HEK293T (cell line): ENCODE measurements at places on chromosomes 11 and 22.

- no peak for DNase-seq
Measured at GRCh38 chr11:23370580-23371275, 510.5 kb upstream of the CCDC179 start.

DNA sequence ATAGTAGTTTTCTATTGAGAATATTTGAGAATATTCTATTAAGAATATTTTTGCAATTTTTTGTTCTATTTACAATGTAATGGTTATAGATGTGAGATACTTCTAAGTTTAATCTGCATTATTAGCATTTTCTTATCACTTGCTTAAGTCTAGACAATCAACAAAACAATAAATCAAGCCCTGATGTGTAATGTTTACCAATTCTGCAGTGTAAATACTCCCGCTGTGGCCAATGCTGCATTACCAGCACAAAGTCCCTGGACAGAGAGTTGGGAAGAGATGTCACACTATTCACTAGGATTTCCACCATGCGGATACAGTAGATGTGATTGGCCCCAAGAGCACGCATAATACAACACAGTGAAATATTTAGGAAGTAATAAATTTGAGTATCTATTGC, 47.6 kb upstream of the GCAT start:
- DNase-seq: no peak

DNA sequence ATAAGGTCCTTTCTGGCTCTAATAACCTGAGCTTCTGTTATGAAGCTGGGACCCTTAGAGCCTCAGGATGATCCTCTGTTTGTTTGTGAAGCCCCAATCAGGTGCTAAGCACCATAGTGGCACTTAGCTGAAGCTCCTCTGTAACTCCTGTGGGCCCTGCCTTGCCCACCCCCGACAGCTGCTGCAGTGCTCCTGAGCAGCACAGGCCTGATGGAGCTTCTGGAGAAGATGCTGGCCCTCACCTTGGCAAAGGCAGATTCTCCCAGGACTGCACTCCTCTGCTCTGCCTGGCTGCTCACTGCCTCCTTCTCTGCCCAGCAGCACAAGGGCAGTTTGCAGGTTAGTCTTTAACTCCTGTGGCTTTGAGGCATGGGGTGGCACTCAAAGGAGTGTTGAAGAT, 19.0 kb upstream of the CCDC134 start:
- no peak for DNase-seq

- DNase-seq: no peak
Measured at GRCh38 chr11:124841840-124842239, 23.4 kb upstream of the ROBO3 start.

- no peak for DNase-seq
Measured at GRCh38 chr22:47086596-47087248, 324.3 kb downstream of the TBC1D22A start.

- DNase-seq: no peak
Measured at GRCh38 chr11:84146826-84147225, 860.7 kb upstream of the CCDC90B start.

- peak; percentile 84 for DNase-seq
Measured at GRCh38 chr11:67351275-67352005, 1.9 kb downstream of the POLD4 start.

DNA sequence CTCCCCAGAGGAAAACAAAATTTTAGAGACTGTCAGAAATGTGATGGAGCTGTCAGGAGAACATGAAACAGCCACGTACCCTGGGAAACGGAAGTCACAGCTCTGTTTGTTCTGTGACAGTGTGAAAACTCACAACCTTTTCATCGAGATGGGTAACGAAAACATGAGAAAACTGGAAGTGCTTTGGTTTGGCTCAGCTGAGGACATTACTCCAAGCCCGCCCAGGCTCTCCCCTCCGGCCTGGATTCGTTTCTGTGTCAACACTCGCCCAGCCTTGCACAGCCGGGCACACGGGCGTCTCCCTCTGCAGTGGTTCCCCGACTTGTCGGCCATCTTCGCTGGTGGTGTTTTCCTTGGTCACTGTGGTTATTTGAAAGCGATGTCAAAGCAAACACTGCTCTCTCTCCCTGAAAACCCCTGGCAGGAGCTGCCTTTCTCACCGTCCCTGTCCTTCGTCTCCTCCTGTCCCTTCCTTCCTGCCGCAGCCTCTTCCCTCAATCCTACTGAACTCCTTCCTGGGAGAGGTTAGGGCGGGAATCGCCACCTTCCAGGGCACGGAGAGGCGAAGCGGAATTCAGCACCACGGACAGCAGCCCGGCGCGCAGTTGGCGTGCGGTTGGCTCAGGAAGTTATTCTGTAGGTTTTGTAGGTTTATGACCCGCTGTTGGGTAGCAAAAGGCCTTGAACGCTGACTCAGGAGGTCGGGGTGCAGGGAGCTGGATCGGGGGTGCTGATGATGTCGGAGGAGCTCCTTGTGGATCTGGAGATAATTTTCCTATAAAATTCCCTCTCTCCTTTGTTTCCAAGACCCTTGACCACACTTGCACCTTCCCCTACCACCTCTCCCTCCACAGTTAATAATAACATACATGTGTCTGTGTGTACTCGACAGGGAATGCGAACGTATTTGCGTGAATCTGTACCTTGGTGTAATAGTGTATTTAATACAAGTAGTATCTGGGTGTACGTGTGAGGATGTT, 13.1 kb upstream of the RPS19BP1 start:
- peak; percentile 79 for DNase-seq

- DNase-seq: no peak
Measured at GRCh38 chr11:75429902-75430713, 2.9 kb downstream of the KLHL35 start.

GRCh38 chr11:69700278-69701140, 3.3 kb downstream of the FGF19 start:
- peak; percentile 47 for DNase-seq

- DNase-seq: no peak
Measured at GRCh38 chr11:12668166-12668565, 6.1 kb upstream of the TEAD1 start.

DNA sequence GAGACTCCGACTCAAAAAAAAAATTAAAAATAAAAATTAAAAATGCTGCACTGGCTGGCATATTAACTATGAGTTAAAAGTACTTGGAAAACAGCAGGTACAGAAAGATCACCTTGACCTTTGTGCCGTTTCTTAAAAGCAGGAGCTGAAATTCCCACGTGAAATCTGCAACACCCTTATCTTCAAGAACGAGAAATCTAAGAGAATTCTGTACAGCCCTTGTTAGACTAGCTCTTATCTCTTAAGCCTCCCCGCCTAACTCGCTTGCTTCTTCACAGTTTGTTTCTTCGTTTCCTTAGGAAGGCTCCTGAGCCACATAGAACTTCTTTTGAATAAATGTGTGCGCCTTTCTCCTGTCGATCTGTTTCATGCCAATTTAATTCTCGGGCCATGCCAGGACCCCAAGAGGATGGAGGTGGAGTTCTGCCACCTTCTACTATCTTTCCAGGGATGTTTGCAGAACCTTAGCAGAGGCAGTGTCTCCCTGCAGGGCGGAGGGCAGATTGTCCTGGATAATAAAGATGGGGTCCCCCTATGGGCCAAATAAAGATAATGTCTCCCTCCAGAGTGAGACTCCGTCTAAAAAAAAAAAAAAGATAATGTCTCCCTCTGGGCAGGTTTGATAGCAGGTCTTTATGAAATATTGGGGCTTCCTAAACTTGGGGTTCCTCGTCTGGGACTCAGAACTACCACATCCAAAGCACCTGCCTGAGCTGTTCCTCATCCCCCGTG, 27.4 kb upstream of the SYT8 start:
- DNase-seq: no peak

DNA sequence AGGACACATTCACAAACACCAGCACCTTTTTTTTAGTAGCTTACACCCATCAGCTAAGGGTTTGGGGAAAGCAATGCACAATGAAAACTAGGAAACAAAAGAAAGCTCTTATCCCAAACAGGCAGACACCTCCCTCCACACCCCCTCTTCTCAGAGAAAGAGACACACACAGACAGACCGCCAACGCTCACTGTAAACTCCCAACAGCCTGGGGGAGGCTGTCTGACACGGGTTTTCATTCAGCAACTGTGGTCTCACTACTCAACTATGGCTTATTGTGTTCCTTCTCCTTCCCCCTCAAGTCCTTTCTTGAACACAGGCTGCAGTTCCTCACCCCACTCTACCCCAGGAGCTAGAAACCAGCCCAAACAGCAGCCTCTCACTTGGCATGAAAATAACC, 123.4 kb downstream of the C11orf58 start:
- no peak for DNase-seq

DNA sequence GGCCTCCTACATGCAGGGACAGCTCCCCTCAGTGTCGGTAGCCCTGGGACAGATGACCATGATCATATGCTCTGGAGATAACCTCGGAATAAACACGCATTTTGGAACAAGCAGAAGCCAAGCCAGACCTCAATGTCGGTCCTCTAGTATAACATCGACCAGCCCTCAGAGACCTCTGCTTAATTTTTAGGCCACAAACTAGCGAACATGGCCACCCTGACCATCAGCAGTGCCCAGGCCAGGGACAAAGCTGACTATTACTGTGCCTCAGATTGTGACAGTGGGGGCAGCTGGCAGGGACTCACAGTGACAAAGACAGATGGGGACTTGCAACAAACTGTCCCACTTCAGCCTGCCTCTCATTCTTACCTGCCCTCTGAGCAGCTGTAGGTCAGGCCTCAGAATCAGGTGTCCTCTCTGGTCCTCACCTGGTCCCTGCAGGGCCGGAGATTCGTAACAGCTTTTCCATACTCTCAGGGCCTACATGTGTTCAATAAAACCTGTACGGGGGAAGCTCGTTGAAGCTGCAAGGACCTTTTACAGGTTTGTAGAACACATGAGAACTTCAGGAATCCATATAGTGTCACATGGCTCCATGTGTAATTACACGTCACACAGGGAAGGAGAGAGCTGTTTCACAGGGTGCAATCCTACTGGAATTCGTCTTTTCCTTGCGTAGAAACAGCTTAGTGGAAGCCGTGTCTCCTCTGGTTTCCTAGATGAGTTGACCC, 72.8 kb upstream of the IGLL5 start:
- DNase-seq: no peak

GRCh38 chr11:44189986-44190882, 94.8 kb downstream of the EXT2 start:
- DNase-seq: no peak

- DNase-seq: no peak
Measured at GRCh38 chr11:93591247-93591898, 48.2 kb upstream of the SMCO4 start.

- DNase-seq: no peak
Measured at GRCh38 chr22:30777587-30777986, 82.9 kb downstream of the OSBP2 start.

DNA sequence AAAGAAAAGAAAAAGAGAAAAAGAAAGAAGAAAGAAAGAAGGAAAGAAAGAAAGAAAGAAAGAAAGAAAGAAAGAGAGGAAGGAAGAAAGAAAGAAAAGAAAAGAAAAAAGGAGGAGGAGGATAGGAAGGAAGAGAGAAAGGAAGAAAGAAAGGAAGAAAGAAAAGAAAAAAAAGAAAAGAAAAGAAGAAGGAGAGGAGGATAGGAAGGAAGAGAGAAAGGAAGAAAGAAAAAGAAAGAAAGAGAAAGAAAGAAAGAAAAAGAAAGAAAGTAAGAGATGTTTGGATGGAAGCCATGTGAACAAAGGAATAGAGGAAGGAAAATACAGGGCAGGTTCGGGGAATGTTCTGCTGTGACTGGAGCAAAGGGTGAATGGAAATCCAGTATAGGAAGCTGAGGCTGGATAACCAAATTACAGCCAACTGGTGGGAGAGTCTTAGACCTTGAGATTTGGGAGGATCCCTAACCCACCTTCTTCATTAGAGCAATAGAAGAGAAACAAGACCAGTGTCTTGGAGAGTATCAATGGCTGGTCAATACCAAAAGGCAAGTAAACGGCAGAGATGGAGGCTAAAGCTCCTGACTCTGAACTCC, 94.9 kb downstream of the RASSF10 start:
- no peak for DNase-seq

GRCh38 chr11:109416601-109417000, 5.4 kb upstream of the C11orf87 start:
- DNase-seq: no peak

DNA sequence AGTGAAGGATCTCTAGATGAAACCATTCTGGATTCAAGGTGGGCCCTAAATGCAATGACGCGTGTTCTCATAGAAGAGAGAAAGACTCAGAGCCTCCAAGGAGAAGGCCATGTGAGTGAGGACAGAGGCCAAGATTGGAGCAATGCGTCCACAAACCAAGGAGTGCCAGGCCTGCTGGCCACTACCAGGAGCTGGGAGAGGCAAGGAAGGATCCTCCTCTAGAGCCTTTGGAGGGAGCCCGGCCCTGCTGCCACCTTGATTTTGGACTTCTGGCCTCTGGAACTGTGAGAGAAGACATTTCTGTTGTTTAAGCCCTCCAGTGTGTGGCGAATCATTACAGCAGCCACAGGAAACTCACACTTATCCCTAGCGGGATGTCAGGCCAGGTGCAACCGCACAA, 52.7 kb upstream of the SHANK2 start:
- no peak for DNase-seq

- no peak for DNase-seq
Measured at GRCh38 chr22:49207008-49208003, 620.4 kb downstream of the BRD1 start.

DNA sequence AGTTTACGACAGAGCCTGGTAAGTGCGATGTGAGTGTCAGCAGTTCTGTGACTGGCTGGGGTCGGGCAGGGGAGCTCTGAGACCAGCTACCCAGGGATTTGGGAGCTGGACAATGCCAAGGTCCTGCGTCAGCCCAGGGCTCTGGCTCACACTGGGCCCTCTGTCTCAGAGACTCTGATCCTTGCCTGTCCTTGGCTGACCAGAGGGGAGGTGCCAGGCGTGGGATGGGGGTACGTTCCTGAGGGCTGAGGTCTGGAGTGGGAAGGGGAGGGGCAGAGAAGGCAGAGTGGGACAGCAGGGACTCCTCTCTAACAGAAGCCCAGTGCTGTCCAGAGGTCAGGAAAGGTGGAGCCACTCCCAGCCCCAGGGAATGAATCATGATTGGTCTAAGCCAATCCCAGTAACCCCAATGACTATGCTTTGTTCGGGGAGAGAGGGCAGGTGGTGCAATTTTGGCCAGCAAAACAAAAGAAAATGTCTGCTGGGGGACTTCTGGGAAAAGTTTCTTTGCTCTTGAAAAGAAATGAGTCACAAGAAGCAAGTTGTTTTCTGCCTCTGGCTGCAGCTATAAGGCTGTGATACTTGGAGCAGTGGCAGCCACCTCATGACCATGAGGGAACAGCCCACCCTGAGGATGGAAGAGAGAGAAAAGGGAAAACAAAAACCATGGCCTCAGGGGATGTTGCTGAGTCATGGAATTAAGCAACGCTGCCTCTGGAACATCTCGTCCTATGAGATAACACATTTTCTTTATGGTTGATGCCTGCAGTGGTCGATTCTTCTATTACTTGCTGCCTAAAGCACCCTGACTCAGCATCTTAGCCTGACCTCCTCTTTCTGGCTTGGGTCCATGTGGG, 108.3 kb downstream of the CHST1 start:
- DNase-seq: no peak

DNA sequence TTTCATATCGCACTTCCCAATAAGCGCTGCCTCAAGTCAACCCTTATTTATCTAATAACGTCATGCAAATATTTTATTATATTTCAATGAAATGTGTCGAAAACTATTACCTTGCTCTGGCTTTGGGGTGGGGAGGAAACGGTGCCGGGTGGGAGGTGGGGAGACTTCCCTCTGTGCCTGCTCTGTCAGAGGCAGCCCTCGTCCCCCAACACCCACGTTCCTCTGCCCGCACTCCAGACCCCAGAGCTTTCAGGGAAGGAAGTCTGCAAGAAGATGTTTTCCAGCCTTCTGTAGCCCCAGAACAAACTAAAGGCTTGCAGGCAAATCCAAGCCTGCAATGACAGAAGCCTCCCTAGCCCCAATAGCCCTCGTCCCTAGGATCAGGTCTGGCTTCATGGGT, 235.7 kb downstream of the BUD13 start:
- no peak for DNase-seq

- no peak for DNase-seq
Measured at GRCh38 chr22:24077416-24077815, 66.3 kb downstream of the CABIN1 start.

GRCh38 chr11:133955081-133955891, 1.5 kb downstream of the IGSF9B start:
- DNase-seq: no peak
